ENCODE measurements at places on chromosomes 13 and 19.
A peak's percentile ranks its signal among the peaks of the same experiment; 100 is the strongest.

DNA sequence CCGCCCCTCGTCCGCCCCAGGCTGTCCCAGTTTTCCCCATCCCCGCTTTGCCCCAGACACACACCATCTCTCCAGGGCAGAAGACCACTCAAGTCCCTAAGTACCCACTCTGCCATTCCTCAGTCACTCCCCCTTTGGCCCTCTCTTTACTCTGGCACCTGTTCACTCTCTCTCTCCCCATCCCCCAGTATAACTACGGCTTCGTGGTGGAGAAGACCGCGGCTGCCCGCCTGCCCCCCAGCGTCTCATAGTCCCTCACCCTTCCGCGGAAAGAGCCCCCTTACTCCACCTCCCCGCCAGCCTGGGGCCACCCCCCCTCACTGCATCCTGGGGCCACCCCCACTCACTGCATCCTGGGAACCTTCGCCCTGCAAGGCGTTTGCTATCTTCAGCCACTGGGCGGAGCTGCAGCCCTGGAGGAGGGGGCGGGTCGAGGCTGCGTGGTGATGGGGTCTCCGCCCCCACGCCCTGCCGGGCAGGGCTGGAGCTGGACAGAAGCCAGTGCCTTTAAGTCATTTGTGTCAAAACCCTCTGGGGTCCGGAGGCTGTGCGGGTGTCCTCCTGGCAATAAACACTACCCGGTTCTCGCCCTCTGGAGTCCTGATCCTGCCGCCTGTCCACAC, 5.0 kb downstream of the MVB12A start:
- peak; percentile 16 for DNase-seq

DNA sequence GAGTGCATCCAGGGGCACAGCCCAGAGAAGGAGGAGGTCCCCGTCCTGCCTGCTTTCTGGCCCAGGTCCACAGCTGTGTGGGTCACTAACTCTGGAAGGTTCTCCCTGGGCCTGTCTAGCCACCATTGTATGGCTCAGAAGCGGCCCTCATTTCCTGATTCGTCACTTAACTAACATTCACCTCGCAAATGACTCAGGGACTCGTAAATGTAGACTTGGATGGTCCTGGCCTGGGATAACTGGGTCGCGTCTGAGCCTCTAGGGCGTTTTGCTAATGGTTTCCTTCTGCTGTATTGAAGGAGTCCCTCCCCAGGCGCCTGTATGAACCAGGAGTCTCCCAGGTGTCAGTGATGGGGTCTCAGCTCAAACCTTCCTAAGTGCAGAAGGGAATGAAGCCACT, 162.8 kb downstream of the ZNF536 start:
- DNase-seq = no peak

- DNase-seq = peak; percentile 64
These were observed 920 bp upstream of the UBE2L5 start for GRCh38 chr13:30421093-30422053.

- no peak for DNase-seq
These were observed 46.6 kb upstream of the GPR183 start for GRCh38 chr13:99353836-99354235.

DNA sequence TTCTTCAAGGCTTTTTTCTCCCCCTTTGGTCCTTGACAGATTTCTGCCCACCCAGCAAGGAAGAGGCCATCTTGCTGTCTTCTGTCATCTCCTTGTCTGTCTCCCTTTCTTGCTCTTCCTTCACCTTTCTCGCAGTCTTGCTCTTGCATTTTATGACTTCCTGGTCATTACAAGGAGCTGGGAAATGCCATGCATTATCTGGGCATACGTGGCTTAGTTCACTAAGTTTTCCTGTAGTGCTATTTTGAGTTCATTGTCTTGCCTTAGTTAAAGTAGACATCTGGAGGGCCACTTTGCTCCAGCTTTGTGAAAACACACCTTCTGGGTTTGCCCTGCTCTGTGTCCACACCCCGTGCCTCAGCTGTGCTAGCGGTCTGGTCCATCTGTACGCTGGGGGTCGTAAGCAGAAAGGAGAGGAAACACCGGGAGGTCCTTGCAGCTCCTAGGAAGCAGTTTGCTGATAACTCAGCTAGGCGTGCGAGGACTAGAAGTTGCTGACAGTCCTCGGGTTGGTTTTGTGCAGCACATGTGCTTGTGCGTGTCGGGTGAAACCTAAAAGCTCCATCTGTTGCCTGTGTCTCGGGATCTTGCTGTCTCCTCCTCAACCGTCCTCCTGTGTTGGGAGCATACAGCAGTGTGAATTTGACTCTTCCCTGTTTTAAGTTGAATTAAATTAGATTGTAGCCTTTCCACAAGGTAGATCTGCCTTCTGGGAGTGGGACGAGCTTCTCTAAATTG, 59.4 kb downstream of the ARHGEF7 start:
- no peak for DNase-seq

DNA sequence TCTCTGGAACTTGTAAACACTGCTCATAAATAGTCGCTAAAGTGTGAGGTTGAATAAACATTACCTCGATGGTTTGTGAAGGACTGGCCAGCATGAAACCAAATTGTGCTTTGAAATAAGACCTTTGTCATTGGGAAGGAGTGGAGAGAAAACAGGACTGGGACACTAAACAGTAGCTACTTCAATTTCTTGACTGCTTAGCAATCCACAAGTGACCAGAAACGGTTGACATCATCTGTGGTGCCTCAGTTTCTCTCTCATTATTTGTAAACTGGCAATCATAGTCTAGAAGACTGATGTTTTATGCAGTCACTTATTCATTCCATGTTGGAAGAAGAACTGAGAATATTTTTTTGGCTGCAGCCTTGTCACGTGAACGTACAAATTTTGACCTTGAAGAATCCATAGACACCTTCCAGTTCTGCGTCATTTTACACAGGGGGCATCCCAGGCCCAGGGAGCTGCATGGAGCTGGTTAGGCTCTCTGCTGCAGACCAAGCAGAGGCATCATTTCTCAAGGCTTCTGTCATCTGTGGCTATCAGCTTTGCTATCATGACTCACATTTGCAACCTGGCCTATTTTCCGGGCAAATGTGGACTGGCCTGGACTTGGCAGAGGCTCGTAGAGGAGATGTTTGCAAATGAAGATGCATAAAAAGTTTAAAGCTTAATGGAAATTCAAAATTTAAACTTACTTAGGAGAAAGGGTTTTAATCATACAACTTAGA, 391.8 kb downstream of the FGF9 start:
- no peak for DNase-seq

GRCh38 chr13:74289861-74290773, 155.9 kb upstream of the KLF12 start:
- peak; percentile 75 for DNase-seq

GRCh38 chr19:52369559-52370340, at the start of gene ZNF880:
Gene ZNF880, plus strand, starts transcription at chr19:52369923. Its CDS starts 43 bp downstream, at chr19:52369966.
- DNase-seq = peak; percentile 85

- DNase-seq = no peak
These were observed 10.2 kb upstream of the N4BP2L2 start for GRCh38 chr13:32548837-32549236.

- no peak for DNase-seq
These were observed 13.5 kb upstream of the IL4I1 start for GRCh38 chr19:49910179-49910578.

- no peak for DNase-seq
These were observed 8.5 kb downstream of the PLEKHA4 start for GRCh38 chr19:48859711-48860572.

DNA sequence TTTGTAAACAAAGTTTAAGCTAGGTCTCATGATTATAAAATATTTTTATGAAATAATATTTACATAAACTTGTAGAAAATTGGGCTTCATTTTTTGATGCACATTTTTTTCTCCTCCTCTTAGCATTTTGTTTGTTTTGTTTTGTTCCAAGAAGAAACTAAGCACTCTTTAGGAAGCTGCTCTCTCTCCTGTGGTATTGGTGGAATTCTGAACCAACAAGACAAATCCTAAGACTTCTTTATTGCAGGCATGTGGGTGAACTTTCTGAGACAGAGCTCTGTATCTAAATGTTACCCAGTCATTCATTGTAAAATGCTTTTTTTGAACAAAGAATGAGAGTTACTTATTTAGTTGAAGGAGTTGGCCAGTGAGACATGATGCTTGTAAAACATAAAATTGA, 39.3 kb downstream of the LMO7 start:
- DNase-seq = no peak

DNA sequence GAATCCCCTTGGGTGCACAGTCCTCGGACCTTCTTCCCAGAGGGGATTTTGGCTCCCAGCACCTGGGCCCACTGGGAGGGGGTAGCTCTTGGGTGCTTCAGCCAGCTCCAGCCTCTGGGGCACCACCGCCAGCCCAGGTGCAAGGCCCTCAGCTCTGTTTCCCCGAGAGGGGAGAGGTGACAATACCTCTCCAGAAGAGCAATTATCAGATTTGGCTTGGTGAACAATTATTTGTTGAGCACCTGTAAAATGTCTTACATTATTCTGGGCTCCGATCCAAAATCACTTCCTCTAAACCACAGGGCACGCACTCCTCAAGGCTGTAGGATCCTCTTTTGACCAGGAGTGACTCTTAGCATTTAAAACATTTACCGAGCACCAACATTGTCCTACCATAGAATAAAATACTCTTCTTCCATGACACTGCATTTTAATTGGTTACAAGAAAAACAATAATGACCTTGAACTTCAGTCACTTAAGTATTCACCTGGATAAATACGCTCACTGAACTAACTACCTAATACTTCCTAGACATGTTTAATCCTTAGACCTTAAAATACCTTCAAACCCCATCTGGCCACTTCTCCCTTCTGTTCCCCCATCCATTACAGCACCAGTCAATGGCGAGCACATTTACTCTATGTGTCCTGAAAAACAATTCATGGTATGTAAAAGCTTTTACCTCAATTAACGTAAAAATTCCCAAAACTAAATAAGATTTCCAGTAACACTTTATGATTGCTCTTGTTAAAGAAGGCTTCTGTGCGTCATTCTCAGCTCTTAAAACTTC, 54.8 kb downstream of the ABCC4 start:
- DNase-seq = no peak

GRCh38 chr19:16369664-16370576, 45.3 kb downstream of the KLF2 start:
- peak; percentile 58 for DNase-seq

GRCh38 chr19:5951338-5951861, 26.5 kb downstream of the RANBP3 start:
- DNase-seq = no peak

GRCh38 chr19:21434967-21435544, 38.1 kb downstream of the ZNF493 start:
- DNase-seq = no peak

- no peak for DNase-seq
These were observed 19.6 kb upstream of the NFIC start for GRCh38 chr19:3346677-3347353.

GRCh38 chr19:33521480-33522370, at the start of gene PEPD:
Gene PEPD, minus strand, starts transcription at chr19:33521791. Its CDS starts 31 bp downstream, at chr19:33521760.
- DNase-seq = peak; percentile 86

- DNase-seq = no peak
These were observed 84.0 kb upstream of the PRR20A start for GRCh38 chr13:57056601-57057180.

GRCh38 chr19:3234800-3235199, 10.3 kb downstream of the CELF5 start:
- DNase-seq = no peak

DNA sequence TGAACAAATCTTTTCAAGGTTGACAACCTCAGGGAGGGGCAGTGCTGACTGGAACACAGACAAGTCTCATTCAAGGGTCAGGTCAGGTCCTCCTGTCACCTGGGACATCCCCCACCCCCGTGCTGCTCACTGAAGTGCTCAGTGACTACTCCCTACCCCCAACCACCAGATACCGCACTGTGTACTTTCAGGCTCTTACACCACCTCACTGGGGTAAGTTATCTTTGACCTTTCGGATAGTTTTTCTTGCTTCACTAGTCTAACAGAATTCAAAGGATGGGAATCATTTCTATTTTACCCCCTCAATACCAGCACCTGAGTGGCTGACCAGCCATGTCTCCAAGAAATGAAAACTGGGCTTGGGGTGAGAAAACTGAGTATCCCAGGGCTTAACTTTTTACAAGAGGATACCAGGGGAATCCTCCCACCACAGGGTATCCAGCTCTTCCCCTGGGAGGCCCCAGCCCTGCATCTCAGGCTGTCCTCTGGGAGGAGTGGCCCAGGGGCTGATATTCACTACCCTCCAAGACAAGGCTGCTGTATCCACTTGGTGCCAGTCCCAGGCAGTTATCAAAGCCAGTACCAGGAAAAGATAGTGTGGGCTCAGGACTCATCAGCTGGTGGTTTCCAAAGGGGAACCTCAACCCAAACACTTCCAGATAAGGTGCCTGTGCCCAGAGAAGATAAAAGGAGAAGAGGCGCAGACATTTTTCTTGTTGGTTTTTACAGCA, 2.1 kb downstream of the ZNF563 start:
- DNase-seq = peak; percentile 26

- no peak for DNase-seq
These were observed 8.5 kb upstream of the ZNF83 start for GRCh38 chr19:52646571-52647217.

DNA sequence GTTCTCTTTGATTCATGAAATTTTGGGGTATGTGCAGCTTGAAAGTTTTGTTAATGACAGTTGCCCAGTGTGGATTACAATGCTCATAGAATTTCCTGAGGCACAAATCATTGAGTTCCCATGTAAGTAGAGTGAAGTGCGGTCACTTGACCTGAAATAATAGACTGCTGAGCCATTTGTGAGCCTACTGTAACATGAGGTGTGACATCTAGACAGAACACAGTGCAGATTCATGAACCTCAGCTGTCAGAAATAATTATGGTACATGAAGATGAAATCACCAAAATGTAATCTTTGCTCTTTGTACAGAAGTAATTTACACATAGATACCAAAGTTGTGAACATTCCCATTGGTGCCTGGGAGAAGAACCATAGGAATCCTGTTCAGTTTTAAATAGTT, 84.6 kb downstream of the DHRS12 start:
- DNase-seq = no peak

DNA sequence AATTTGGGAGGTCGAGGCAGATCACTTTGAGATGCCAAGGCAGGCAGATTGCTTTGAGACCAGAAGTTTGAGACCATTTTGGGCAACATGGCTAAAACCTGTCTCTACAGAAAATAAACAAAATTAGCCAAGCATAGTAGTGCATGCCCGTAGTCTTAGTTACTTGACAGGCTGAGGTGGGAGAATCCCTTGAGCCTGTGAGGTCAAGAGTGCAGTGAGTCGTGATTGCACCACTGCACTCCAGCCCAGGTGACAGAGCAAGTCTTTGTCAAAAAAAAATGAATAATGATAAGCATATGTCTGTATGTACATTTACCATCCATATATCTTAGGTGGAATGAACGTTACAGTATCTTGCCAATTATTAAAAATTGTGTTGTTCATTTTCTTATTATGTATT, 2447.7 kb downstream of the PCDH9 start:
- DNase-seq = no peak

DNA sequence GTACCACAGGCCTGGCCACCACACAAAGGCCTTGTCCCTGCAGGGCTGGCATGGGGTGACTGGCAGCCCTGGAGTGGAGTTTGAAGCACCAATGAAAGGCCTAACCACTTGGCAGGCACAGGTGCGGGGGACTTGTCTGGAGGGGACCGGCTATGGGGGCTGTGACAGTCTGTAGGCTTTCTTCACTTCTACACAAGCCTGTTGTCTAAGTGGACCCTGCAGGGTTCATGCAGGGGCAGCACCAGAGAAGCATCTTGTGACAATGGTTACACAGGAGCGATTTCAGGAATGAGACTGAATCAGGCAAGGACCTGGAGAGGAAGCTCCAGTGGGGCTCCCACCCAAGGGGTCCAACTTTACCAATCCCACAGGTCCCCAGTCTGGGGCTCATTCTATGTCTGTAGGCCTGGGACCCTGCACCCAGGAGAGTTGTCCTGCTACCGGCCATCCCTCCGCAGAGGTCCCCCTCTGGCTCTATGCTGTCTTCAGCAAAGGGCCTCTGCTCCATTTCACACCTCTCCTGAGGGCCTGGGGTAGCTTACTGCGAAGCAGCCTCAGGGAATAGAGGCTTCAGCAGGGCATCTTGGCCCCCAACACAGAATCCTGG, 2.3 kb upstream of the ZNF837 start:
- DNase-seq = no peak

- no peak for DNase-seq
These were observed 166.1 kb upstream of the MYO16 start for GRCh38 chr13:108463340-108463739.
